ENCODE measurements at places on chromosomes 7 and 10.

GRCh38 chr10:107341281-107341680, 176.8 kb upstream of the SORCS1 start:
- DNase-seq: no peak

- DNase-seq: peak; percentile 45
Observed at GRCh38 chr7:69108097-69108496, 490.2 kb upstream of the AUTS2 start.

- DNase-seq: no peak
Observed at GRCh38 chr7:43491984-43492383, 90.9 kb upstream of the STK17A start.

GRCh38 chr7:143934526-143935325, at the start of gene OR2F2:
OR2F2 (plus strand) TSS chr7:143935233; CDS start chr7:143935233, 0 bp downstream.
- DNase-seq: no peak

DNA sequence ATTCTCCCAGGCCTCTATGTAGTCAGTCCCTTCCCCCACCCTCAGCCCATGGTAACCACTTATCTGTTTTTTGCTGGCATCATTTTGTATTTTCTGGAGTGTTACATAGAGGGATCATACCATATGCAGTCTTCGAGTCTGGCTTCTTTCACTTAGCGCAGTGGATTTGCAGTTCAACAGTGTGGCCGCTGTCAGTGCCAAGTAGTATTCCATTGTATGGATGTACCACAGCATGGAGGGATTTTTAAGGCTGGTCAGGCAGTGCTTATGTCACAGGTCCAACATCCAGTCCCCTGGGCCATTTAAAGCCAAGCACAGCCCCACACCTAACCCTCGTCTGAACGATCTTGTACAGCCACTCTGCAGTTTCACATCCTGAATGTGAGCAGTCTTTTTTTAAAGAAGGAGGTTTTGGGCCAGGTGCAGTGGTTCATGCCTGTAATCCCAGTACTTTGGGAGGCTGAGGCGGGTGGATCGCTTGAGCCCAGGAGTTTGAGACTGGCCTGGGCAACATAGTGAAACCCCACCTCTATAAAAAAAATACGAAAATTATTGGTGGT, 121.8 kb downstream of the CUX1 start:
- DNase-seq: no peak

DNA sequence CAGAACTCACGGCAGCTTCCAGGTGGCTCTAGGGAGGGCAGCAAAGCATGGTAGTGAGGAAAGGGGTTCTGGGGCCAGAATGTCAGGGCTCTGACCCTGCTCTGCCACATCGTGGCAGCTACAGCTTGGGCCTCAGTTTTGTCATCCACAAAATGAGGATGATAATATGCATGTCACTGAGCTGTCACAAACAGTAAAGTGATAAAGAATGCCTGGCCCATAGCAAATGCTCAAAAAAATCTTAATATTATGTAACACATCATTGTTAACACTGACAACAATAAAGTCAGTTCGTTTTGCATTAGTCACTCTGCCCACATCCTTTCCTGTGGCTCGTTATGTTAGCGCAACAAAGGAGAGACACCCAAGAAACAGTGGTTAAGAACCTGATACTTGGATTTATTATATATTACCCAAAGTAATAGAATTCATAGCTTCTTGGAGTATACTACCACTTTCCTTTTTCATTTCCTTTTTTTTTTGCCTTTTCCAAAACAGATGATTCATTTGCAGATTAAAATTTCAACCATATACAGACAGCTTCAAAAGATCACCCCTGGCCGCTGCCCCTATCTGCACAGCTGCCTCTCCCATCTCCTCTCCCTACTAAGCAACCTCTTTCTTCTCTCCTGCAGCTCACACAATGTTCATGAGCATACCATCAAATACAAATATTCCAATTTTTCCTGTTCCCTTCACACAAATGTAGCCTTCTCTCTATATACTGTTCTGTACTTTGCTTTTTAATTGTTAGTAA, 45.5 kb upstream of the DDC start:
- no peak for DNase-seq

DNA sequence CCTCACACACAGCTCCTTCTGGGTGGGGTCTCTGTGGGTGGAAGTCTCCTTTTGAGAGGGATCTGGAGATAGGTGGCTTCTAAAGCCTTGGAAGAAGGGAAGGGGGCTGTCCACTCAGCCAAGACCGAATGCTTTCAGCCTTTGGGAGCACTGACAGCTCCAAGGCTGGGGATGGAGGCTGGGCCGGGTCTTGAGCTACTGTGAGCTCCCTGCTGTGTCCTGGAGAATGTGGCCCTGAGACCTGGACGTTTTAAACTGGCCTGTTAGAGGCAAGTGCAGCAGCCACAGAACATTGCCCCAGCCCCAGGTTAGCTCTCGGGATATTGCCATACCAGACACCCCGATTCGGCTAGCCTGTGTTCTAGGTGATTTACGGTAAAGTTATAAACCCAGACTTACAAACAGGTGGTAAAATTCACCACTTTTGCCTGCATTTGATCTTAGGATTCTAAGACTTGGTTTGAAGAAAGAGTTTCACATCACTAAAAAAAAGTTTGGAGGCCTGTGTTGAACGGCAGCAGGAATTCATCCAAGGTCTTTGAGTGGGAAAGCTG, 548.5 kb upstream of the FOXK1 start:
- no peak for DNase-seq

DNA sequence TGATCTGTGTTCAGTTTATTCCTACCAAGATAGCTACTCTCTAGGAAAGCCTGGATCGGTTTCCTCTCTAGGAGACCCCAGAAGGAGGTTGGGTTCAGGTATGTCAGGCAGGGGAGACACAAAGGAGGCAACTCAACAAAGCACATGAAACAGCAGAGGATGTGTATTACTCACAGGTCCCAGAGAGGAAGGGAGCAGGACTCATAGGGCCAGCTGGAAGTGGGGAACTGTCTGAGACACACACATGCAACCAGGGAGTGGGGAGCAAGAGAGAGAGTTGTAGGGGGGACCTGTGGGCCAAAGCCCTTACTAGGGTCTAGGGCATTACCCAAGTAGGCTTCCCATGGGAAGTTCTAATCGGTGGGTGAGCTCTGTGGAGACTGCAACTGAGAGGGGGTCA, 10.2 kb upstream of the NRP1 start:
- no peak for DNase-seq

DNA sequence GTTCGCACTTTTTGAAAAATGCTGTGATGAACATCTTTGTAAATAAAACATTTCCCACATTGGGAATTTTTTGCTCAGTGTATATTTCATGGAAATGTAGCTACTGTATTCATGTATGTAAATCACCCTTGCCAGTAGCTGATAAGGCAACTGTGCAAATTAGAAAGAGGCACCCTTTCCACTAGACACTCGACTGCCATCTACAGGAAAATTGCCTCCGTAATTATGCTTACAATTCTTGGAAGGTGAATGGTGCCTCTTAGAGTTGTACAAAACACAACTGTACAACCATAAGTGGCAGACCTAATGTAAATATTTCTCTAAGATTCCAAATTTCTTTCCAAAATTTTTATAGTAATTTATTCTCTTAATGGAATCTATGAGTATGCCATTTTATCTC, 491.7 kb downstream of the CCSER2 start:
- peak; percentile 5 for DNase-seq

DNA sequence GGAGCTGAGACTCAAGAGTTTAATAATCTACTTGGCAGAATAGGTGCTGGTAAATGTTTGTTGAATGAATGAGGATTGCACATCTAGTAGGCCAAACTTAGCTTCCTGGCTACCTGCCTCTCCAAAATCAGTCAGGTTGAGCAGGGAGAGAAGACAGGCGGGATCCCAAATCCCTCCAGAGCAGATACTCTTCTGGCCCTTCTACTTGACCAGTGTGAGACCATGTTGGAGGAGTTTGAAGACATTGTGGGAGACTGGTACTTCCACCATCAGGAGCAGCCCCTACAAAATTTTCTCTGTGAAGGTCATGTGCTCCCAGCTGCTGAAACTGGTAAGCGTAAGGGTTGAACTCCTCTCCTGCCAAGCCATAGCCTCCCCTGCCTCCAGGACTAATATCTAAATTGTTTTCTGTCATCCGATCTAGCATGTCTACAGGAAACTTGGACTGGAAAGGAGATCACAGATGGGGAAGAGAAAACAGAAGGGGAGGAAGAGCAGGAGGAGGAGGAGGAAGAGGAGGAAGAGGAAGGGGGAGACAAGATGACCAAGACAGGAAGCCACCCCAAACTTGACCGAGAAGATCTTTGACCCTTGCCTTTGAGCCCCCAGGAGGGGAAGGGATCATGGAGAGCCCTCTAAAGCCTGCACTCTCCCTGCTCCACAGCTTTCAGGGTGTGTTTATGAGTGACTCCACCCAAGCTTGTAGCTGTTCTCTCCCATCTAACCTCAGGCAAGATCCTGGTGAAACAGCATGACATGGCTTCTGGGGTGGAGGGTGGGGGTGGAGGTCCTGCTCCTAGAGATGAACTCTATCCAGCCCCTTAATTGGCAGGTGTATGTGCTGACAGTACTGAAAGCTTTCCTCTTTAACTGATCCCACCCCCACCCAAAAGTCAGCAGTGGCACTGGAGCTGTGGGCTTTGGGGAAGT, 2.2 kb upstream of the MBLAC1 start:
- DNase-seq: no peak

DNA sequence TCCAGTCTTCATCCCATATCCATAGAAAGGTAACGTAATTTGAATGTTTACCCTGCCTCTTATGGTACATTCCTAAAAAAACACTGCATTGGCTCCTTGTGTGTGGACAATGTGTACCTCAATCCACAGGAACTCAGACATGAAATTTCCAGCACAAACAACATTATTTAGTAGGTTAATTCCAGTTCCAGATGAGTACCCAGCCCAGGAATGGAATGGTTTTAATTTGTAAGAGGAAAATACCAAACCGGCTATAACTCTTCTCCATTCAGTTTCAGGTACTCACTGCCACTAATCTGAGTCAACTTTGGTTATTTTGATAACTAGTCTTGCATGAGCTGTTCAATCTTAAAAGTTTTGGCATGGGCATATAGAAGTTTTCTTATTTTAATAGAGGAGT, 39.0 kb downstream of the TFPI2 start:
- DNase-seq: no peak

DNA sequence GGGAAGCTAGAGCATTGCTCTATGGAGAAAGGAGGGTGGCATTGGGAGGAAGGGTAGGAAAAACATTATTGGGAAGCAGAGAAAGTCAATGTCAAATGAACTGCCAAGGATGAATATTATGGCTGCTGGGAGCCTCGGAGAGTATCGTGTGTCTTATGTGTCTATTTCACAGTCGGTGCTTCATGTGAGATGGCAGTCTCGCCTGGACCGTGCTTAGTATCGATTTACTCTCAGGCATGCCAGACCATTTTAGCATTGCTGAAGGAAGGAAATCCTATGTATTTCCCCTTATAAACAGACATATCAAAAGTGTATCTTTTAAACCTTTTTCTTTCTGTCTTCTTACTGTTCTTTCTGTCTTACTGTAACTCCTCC, 612.6 kb downstream of the AUTS2 start:
- no peak for DNase-seq

- DNase-seq: no peak
Observed at GRCh38 chr10:102641402-102641801, 2.9 kb upstream of the TRIM8 start.

- no peak for DNase-seq
Observed at GRCh38 chr7:49389871-49390479, 383.5 kb upstream of the VWC2 start.

GRCh38 chr7:43296306-43296705, 183.9 kb downstream of the HECW1 start:
- no peak for DNase-seq

DNA sequence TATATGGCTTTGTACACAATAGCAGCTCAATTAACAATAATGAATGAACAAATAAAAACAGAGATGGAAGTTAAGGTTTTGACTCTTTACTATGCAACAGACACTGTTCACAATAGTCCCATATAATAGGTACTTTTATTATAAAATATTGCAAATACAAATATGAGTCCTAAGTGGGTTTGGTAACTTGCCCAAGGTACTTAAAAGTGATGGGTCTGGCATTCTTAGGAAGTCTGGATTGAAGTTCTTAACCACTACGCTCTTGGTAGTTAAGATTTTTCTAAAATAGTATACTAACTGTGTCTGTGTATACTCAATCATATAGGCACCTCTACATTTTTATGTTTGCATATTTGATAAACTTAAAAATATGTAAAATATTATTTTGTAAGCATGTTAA, 55.5 kb downstream of the HGF start:
- no peak for DNase-seq

DNA sequence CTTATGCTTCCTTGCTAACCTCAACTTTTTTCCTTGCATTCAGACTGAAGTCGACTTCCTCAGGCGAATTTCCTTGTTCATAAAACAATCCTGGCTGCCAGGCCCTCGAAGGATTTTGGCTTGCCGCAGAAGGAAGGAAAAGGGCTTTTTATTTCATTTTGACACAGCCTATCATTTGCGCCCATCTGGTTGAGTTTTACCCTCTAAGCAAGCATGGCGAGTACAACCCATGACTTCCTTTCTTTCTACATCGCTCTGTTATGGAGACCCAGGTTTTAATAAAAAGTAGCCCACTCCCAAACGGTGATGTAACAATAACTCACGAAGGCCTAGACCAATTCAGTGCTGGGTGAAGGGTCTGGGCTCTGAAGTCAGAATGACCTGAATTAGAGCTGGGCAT, 109.3 kb downstream of the PRPF18 start:
- DNase-seq: no peak

DNA sequence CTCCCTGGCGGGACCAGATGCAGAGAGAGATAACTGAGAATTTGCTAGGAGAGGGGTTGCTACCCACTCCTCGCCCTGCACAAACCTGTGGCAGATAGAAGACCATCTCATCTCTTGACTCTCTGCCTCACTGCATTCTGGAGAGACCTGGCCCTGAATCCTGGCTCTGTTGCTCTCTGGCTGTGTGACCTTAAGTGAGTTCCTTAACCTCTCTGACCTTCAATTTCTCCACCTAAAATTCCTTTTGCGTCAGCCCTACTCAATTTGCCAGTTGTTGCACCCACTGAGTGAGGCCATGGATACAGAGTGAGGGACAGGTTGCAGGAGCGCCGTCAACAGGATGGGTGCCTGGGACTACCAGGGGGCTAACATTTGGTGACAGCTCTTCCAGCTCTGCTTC, 5.2 kb downstream of the C10orf71 start:
- no peak for DNase-seq

GRCh38 chr7:36338256-36338655, 51.4 kb upstream of the ANLN start:
- no peak for DNase-seq

DNA sequence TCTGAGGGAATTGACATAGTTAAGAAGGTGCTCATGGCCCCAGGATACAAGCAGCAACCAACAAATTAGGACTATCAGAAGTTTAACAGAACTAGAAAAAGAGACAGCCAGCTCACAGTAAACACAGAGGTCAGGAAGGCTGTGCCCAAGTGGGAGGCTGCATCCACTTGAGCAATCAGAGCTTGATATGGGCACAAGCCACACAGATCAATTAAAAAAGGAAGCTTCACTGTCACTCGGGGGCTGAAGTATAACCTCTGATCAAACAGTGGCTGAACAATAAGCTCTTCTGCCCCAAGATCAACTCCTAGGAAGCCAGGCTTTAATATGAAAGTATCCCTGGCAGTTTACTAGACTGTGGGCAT, 40.0 kb downstream of the ZNF438 start:
- no peak for DNase-seq

- DNase-seq: peak; percentile 55
Observed at GRCh38 chr10:84138478-84139125, 707 bp upstream of the GHITM start.

Measured in NCI-H187 (cell line).